Heart left ventricle (tissue), 16 donors: ENCODE measurements at places on chromosomes 1 and 21. TPM values are rescaled to one million over a fixed set of nuclear protein-coding genes. Genes with fewer than 3 reads are reported as not detected.

- H3K27ac ChIP-seq = peak overlapping the region; percentile 64
- DNase-seq = no peak
- peaks cover 13% of the 10 kb centered on the region for H3K4me1 ChIP-seq
- no peaks in the 10 kb centered on the region for H3K27me3 ChIP-seq
Observed at GRCh38 chr1:207904391-207904790, 6.5 kb downstream of the CD34 start.

DNA sequence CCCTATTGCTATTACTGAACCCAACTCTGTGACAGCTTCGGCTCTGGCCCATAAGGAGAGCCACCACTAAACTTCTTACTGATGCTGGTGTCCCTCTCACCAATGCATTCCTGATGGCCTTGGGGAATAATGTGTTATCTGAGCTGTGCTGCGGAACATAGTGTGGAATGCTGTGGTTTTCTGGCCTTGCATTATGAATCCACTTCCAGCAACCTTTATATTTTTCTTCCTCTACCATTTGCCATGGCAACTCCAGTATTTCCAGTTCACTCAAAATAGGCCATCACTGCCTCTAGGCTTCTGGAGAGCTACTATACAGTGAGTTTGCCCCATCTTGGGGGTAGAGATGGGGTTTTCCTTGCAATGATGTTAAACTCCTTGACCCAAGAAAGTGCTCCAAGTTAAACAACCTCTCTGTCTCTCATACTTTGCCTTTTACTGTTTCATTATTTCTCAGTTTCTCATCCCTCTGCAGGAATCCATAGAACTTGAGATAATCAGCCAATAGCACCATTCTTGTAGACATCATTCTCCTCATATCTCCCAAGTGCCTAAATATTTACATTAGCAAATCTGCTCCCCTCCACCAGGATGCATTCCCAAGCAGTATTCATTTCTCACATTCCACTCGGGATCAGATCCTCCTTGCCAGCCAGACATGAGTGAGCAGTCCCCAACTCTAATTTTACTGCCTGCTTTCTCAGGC is 11.1 kb upstream of the RAVER2 start:
- no peaks in the 10 kb centered on the region for H3K36me3 ChIP-seq
- no peaks in the 10 kb centered on the region for H3K4me1 ChIP-seq
- no peak overlapping the region for H3K27ac ChIP-seq
- H3K27me3 ChIP-seq = no peaks in the 10 kb centered on the region
- no peak overlapping the region for H3K4me3 ChIP-seq
- DNase-seq = no peak

DNA sequence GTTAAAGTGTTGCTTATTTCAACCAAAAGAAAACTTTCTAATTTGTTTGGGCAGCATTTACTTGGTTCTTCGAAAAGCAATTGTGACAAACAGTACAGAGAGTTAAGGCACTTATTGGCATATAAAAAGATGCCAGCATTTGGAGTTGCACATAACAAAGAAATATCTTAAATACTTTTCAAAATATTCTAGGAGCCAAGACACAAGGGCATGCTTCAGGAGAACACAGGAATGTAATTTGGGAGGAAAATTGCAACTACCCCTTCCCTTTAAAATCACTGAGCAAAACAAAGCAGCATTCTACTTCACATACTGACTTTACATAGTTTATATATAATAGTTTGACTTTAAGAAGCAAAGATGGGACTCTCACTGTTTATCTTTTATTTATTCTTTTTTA is 4.6 kb upstream of the TIE1 start:
- H3K36me3 ChIP-seq = no peaks in the 10 kb centered on the region
- H3K27me3 ChIP-seq = no peaks in the 10 kb centered on the region
- DNase-seq = no peak

DNA sequence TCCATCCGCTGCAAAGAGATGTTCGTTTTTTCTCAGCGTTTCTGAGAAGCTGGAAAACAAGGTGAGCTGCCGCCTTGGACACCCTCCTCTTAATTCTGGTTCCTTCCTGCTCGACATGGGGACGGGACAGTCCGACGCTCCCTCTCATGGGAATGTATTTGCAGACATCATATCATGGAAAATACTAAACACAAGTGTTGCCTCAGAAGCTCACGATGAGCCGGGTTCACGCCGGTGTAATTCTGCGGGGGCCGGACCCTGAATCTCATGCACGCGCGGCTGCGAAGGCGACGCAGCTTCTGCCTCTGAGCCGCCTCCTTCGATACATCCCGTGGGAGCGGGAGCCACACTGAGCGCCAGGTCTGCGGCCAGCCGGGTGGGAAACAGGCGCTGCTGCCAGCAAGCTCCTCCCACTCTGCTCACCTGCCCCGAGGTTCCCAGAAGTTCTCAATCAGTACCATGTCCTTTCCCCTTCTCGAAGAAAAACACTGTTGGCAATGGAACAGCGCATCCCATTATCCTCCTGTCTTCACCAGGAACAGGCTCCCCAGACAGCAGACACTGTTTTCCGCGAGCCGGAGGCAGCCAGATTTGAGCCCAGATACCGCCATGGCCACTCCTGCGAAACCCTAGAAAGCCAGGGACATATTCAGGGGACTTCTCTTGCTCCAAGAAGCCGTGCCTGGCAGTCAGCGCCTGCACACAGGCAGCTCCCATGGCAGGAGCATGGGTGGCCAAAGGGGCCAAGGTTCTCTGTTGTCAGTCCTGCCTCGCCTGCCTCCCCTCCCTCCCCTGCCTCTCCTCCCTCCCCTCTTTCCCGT is 98.0 kb downstream of the WDR4 start:
- H3K27me3 ChIP-seq = peaks cover 16% of the 10 kb centered on the region
- H3K4me3 ChIP-seq = no peak overlapping the region
- peak; percentile 47 for DNase-seq
- H3K27ac ChIP-seq = no peak overlapping the region
- peaks cover 31% of the 10 kb centered on the region for H3K4me1 ChIP-seq

B3GALT5 gene
- 0.01 TPM for polyA plus RNA-seq

DNA sequence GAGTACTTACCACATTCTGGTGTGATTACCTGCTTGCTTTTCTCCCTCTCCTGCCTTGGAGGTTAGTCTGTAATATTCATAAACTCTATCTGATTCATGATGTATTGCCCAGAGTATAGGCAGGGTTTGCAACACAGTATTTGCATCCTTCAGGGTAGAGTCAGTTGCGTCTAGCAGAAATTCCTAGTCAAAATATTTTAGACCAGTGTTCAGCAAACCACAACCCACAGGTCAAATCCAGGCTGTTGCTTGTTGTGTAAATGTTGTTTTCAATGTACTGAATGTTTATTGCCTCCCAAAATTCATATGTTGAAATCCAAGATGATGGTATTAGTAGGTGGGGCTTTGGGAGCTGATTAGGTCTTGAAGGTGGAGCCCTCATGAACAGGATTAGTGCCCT is 82.9 kb downstream of the NGF start:
- H3K4me1 ChIP-seq = peaks cover 17% of the 10 kb centered on the region
- H3K27ac ChIP-seq = no peak overlapping the region
- H3K4me3 ChIP-seq = no peak overlapping the region
- no peaks in the 10 kb centered on the region for H3K27me3 ChIP-seq

RGS4 gene
- polyA plus RNA-seq = 0.30 TPM

TRNP1 gene
- polyA plus RNA-seq = 18.4 TPM

KRTAP13-2 gene
- not detected for polyA plus RNA-seq

GRCh38 chr21:34790834-34791233 is 122.0 kb downstream of the CLIC6 start:
- no peaks in the 10 kb centered on the region for H3K36me3 ChIP-seq
- no peak for DNase-seq
- no peak overlapping the region for H3K27ac ChIP-seq
- H3K4me3 ChIP-seq = no peak overlapping the region

DNA sequence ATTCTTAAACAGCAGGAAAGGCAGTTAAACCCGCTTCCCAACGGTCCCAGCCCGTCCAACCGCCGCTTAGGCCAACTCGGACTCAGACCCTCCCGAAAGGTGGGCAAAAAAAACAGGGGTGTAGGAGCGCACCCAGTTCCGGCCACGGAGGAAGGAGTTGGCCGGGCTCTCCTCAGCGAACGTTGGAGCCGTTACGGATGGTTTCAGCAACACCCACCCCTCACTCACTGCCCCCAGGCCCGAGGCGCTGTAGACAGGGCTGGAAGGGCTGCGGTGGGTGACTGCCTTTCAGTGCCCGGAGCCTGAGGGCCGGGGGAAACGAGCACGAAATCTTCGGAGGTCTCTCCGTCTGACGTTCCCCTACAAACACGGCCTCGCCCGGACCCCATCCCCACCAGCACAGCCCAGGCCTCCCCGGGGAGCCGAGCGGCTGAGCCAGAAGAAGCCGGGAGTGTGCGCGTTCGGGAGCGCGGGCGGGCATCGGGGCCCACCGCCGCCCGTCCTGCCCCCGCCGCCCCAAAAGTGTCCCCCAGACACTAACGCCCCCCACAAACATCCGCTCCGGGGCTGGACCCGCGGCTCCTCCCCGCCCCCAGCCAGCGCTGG is 1.3 kb downstream of the KDM5B start:
- no peaks in the 10 kb centered on the region for H3K36me3 ChIP-seq
- peak overlapping the region; percentile 73 for H3K4me3 ChIP-seq
- peak overlapping the region; percentile 70 for H3K27ac ChIP-seq
- peaks cover 46% of the 10 kb centered on the region for H3K4me1 ChIP-seq
- no peaks in the 10 kb centered on the region for H3K27me3 ChIP-seq
- DNase-seq = no peak

- no peaks in the 10 kb centered on the region for H3K27me3 ChIP-seq
- H3K27ac ChIP-seq = peak overlapping the region; percentile 20
- peaks cover 91% of the 10 kb centered on the region for H3K36me3 ChIP-seq
- no peak overlapping the region for H3K4me3 ChIP-seq
- no peak for DNase-seq
- H3K4me1 ChIP-seq = peaks cover 14% of the 10 kb centered on the region
Observed at GRCh38 chr1:26459573-26460031, 12.6 kb upstream of the HMGN2 start.

DNA sequence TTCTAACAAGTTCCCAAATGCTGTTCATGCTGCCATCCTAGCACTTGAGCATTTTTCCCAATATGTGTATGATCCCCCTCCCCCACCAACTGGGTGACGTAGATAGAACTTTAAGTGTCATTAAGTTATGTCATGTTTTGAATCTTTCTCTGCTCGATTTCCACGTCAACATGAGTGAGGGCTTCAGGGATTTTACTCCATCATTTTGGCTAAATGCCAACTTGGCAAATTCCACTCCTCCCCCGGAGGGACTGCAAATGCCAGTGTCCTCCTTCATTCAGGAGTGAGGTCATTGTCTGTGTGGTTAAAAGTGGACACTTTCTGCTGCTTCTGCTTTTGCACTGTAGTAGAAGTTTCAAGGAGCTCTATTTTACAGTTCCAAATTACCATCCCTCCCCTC is 201.7 kb downstream of the FGGY start:
- H3K36me3 ChIP-seq = no peaks in the 10 kb centered on the region
- no peaks in the 10 kb centered on the region for H3K4me1 ChIP-seq
- H3K27me3 ChIP-seq = no peaks in the 10 kb centered on the region
- no peak for DNase-seq
- no peak overlapping the region for H3K27ac ChIP-seq

NGF gene
- 11.5 TPM for polyA plus RNA-seq

CRB1 gene
- polyA plus RNA-seq = 0.06 TPM

CORT gene
- not detected for polyA plus RNA-seq

DNA sequence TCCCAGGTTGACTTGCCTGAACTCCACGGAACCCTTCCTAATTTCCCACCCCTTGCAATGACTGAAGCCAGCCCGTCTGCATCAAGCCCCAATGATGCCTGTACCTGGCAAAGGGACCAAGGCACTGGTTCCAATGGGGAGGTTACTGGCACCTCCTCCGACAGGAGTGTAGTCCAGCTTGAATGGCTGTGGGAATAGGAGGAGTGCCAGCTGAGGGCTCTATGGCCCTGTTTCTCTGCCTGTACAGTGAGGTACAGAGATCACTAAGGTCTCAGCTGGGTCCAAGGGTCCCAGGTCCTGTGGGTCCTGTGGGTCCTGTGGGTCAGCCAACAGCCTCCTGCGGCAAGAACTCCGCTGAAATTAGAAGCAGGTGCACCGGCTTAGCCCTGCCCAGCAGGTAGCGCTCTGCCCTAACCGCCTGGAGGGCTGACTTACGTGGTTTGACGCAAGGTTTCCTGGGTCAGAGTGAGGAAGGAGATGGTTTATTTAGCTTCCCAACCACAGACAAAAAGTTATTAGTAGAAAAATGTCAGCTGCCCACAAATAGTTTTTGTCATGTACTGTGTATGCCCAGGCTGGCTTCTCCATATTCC is 9.9 kb upstream of the SPRR4 start:
- no peak overlapping the region for H3K4me3 ChIP-seq
- no peak for DNase-seq
- H3K4me1 ChIP-seq = no peaks in the 10 kb centered on the region
- no peaks in the 10 kb centered on the region for H3K27me3 ChIP-seq
- H3K27ac ChIP-seq = no peak overlapping the region
- no peaks in the 10 kb centered on the region for H3K36me3 ChIP-seq

GRCh38 chr1:12272770-12273169 is 42.9 kb downstream of the VPS13D start:
- H3K36me3 ChIP-seq = peaks cover 50% of the 10 kb centered on the region
- DNase-seq = no peak
- no peaks in the 10 kb centered on the region for H3K27me3 ChIP-seq
- no peak overlapping the region for H3K27ac ChIP-seq
- no peaks in the 10 kb centered on the region for H3K4me1 ChIP-seq

NASP gene
- polyA plus RNA-seq = 86.6 TPM

DNA sequence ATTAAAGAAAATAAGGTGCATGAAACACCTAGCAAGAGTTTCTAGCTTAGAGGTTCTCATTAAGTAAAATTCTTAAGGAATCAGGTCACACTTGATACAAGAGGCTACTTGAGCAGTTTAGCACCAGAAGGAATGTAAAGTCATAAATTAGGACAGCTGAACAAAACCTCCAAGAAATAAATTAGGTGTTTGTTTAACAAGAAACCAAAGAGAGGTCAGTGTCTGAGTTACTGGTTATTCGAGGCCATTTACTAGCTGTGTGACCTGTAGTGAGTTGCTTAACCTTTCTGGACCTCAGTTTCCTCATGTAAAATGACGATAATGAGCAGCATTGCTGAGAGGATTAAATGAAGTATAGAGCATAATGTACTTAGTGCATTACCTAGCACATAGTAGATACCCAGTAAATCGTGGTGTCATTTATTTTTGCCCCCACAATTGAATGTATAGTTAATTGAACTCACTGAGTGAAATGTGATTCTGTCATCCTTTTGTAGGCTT is 908 bp upstream of the ELK4 start:
- peak overlapping the region; percentile 94 for H3K27ac ChIP-seq
- H3K27me3 ChIP-seq = no peaks in the 10 kb centered on the region
- H3K36me3 ChIP-seq = no peaks in the 10 kb centered on the region
- peaks cover 22% of the 10 kb centered on the region for H3K4me1 ChIP-seq
- no peak for DNase-seq

GRCh38 chr1:109047339-109047738 is 5.4 kb upstream of the WDR47 start:
- no peak overlapping the region for H3K27ac ChIP-seq
- H3K36me3 ChIP-seq = no peaks in the 10 kb centered on the region
- no peaks in the 10 kb centered on the region for H3K27me3 ChIP-seq
- H3K4me3 ChIP-seq = no peak overlapping the region
- peaks cover 6% of the 10 kb centered on the region for H3K4me1 ChIP-seq
- DNase-seq = no peak

SLAMF1 gene
- 0.21 TPM for polyA plus RNA-seq

GRCh38 chr1:11858968-11859871 is 475 bp upstream of the NPPB start:
- no peaks in the 10 kb centered on the region for H3K36me3 ChIP-seq
- H3K27me3 ChIP-seq = peaks cover 28% of the 10 kb centered on the region
- peak overlapping the region; percentile 46 for H3K27ac ChIP-seq
- H3K4me1 ChIP-seq = no peaks in the 10 kb centered on the region
- DNase-seq = peak; percentile 75

MTARC1 gene
- 3.7 TPM for polyA plus RNA-seq
